Naive thymus-derived CD8-positive, alpha-beta T cell (primary cell): ENCODE measurements at places on chromosomes 7 and 10. TPM values are rescaled to one million over a fixed set of nuclear protein-coding genes. Genes with fewer than 3 reads are reported as not detected.

DNA sequence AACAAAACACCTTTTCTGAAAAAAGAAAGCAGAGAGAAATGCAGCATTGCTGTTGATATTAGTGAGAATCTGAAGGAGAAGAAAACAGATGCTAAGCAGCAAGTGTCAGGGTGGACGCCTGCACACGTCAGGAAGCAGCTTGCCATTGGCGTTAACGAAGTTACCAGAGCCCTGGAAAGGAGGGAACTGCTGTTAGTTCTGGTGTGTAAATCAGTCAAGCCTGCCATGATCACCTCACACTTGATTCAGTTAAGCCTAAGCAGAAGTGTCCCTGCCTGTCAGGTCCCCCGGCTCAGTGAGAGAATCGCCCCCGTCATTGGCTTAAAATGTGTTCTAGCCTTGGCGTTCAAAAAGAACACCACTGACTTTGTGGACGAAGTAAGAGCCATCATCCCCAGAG, 6.4 kb downstream of the RPP38 start:
- no peak for DNase-seq

DNA sequence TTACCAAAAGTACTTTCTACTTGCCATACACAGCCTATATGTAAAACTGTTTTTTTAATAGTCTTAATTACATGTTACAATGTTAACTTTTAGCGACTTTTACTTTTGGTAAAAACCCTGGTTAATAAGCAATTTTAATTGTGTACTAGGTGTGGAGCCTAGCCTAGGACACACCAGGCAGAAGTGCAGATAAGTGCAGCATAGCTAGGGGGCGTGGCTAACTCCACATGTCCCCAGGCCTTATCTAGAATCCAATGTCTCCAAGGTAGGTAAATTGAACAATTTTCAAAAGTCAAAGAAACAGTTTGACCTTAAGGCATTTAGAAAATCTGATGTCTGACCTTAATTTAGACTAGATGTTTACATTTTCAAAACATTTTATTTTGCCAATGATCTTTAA, 858.7 kb downstream of the CCSER2 start:
- no peak for DNase-seq

GRCh38 chr7:108299251-108299973, 156.8 kb downstream of the NRCAM start:
- DNase-seq: no peak

GRCh38 chr7:102191556-102192379, 94.9 kb upstream of the SH2B2 start:
- DNase-seq: no peak

DNA sequence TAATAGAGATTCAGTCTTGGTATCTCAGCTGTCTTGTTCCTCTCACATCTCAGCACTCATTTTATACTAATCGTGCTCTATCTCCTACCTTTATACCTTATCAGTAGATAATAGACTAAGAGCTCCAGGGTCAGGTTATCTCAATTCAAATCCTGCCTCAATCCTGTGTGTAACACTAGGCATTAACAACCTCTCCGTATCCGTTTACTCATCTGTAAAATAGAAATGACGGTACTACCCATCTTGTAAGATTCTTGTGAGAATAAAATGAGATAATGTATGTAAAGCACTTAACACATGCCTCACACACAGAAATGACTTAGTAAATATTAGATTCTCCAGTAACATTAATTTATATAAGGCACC, 622 bp upstream of the P4HA1 start:
- DNase-seq: no peak

DNA sequence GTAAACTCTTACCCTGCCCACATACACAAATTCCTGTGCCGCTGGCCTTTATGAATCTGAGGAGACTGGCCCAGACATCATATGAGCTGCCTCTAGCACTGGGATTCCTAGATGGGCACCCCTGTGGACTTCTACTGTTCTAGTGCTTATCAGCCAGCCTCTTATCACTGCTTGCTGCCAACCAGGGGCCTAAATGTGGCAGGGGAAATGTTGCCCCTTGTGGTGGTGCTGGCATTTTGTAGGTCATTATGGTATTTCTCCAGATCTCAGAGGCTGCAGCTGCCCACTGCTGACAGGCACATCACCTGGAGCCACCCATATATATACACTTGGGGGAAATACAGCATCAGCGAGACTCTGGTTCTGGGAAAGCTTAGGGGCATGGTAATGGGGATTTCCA, 5.4 kb downstream of the SFR1 start:
- DNase-seq: no peak

DNA sequence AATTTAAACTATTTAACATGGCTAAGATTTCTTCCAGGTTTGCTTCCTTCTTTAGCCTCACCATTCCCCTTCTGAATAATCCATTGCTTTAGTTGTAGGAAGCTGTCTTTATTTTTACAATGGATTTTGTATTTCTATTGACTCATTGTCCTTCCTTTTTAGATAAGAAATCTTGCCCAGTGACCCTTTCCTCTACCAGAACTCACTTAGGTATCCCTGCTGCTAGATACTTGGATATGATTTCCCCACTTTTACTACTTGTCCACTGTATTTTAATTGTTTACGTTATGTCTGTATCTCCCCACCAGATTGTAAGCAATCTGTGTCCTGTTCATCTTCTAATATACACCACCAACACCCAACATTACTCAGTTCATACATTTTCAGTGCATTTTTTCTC, 47.7 kb upstream of the MDFIC start:
- no peak for DNase-seq

DNA sequence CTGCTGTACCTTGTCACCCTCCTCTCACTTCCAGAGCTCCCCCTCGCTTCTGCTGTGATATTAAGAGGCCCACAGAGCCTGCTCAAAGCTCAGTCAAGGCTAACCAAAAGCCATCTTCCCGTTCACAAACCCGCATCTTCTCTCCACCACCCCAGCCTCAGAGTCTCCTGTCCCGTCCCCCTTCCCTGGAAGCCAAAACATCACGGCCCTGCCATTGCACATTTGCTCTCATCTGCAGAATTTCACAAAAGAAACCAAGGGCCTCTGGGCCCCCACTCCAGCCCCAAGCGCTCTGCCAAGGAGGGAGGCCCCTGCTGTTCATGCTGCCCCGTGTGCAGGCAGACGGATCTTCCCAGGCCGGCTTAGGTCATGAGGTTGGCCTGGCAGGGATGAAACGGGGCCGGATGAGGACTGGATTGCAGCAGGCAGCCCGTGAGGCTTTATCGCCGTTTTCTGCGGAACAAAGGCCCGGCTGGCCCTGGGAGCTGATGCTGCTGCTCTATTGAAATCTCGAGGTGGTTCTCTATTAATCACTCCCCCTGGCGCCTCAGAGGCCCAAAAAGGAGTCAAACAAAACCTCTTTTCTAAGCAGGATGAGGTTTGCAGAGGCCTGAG, 31.6 kb upstream of the FOXK1 start:
- no peak for DNase-seq

DNA sequence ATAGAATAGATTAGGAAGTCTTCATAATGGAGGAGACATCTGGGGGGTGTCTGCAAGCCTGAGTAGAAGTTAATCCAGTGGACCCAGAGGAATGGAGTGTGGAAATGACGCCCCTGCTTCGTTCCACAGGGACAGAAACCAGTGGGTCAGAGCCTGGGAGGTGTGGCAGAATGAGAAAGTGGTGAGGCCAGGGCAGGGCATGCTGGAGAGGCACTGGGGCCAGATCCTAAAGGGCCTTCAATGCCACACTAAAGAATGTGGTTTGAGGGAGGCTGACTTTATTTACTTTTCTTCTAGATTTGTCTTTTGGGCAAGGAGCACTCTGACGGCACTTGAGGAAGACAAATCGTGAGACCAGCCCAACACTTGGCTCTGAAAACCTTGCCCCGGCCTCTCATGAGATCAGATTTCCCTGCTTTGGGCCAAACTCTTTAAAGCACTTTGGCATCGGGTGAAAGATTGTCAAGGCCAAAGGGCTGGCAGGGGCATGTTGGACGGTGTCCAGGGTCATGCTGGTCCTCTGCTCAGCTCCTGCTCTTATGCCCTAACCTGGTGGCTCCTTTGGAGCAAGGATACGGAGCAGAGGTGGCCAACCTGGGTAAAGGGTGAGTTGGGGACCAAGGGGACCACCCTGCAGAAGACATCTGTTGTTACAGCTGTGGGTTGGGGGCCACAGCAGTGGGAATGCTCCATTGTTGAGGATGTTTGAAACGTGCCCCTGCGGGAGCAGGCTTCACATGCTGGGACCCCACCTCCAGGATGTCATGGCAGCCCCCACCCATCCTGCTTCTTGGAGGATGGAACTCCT, 157.0 kb upstream of the ZMIZ1 start:
- no peak for DNase-seq

- DNase-seq: no peak
Observed at GRCh38 chr7:125529249-125529648, 599.6 kb upstream of the POT1 start.

- DNase-seq: no peak
Observed at GRCh38 chr7:46610746-46611145, 689.7 kb upstream of the IGFBP3 start.

DNA sequence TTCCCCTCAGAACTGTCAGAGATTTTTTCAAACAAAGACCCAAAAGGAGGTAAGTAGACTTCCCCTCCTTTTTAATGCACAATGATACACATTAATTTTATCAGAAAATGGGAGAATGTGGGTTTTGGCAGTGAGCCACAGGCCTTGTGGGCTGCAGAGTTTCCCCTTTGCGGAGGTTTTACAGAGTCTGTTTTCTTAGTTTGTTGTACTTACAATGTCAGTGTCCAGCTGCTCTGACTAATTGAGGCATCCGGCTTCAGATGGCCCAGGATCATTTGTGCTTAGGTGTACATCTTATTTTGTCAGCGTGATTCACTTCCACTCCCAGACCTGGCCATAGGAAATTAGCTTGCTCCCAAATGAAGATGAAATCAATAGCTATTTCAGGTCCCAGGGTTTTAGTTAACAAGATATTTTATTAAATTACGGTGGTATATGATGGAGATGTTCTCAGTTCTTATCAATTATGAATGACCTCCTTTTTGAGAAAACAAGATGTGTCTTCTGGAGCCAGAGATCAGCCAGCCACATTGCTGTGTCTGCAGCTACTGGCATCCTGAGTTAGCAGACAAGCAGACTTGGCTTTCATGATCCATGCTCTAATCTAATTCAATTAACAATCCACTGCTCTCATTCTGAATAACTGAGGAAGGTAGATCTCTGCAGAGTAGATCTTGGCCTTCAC, 1086.6 kb upstream of the SORCS1 start:
- no peak for DNase-seq

- DNase-seq: no peak
Observed at GRCh38 chr7:152366662-152367061, 69.1 kb downstream of the KMT2C start.

- no peak for DNase-seq
Observed at GRCh38 chr10:86363184-86363832, 3.3 kb downstream of the GRID1 start.

- no peak for DNase-seq
Observed at GRCh38 chr7:106583100-106583499, 77.9 kb downstream of the CCDC71L start.

GRCh38 chr10:93061594-93062513, 1.3 kb downstream of the CYP26C1 start:
- DNase-seq: no peak

DNA sequence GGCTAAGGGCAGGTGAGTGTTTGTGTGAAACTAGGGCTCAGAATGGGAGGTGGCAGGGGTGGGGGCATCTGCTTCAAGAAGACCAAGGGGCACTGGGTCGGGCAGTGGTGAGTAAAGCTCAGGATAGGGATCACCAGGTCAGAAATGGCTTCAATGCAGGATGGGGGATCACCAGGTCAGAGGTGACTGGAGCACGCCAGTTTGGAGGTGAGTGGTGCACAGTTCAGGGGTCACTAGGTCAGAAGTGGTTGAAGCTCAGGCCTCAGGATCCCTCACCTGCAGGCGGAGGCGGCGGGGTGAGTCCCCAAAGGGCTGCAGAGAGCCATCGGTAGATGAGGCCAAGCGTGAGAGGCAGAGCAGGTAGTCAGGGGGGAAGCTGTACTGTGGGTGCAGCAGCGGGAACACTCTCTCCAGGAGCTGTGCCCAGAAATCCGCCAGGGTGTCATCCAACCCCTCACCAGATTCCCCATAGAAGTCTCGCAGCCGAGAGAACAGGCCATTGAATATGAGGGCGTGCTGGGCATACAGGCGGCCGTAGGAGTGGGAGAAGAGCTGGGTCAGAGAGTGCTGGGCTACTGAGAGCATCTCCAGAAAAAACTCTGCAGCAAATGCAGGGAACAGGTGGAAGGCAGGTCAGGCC, 1.8 kb downstream of the GPC2 start:
- no peak for DNase-seq

- no peak for DNase-seq
Observed at GRCh38 chr7:45582868-45583277, 8.7 kb downstream of the ADCY1 start.

DNA sequence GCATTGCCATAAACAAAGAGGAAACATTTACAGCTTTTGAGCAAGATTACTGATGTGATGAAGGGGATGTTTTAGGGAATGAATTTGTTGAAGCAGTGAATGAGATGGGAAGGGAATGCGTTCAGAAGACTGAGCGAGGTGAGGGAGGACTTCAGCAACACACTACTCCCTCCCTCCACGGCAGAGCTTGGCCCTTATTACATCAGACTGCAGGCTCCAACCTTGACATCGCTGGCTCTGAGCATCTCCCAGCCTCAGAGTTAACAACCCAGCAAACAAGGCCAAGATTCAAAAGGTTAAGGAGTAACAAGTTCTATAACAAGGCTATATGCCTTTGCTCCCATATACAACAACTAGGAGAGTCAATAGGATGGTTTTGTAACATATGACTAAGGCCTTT, 164.4 kb downstream of the ELMO1 start:
- DNase-seq: no peak

- DNase-seq: no peak
Observed at GRCh38 chr7:30472081-30472783, 6.4 kb downstream of the NOD1 start.

DNA sequence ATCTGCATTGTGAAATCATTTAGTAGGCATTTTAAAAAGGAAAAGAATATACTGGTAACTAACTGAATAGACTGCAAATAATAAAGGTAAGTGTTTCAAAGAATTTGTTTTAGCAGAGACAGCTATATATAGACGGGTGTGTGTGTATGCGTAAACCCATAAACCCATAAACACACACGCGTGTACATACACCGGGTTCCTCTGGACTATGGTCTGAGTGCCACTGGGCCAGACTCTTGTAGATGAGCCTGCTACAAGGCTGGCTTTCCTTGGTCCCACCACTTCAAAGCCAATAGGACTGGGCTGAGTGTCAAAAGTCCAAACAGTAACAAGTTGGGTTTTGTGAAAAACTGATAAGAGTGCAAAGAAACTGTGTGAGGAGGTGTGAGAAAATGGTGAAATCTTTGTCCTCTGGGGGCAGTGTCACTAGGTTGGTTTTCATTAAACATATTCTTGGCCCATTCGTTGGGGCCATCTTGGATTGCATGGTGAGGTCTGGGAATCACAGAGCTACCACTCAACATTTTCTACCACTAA, 39.8 kb downstream of the GNA12 start:
- no peak for DNase-seq

The FGL2 gene
- polyA plus RNA-seq: 0.55 TPM

The PRLHR gene
- polyA plus RNA-seq: not detected

The TMEM273 gene
- polyA plus RNA-seq: 3.5 TPM

The SPAM1 gene
- polyA plus RNA-seq: not detected

The AKR1E2 gene
- polyA plus RNA-seq: 0.67 TPM

The PAX4 gene
- polyA plus RNA-seq: not detected

The TMEM176A gene
- 0.18 TPM for polyA plus RNA-seq

The POM121C gene
- polyA plus RNA-seq: 13.0 TPM

The HIPK2 gene
- 3.1 TPM for polyA plus RNA-seq

The TRIM74 gene
- not detected for polyA plus RNA-seq

The SLC18A3 gene
- polyA plus RNA-seq: not detected

The COL17A1 gene
- polyA plus RNA-seq: not detected

The MYO1G gene
- polyA plus RNA-seq: 60.0 TPM

The TUBAL3 gene
- polyA plus RNA-seq: not detected

The AASS gene
- polyA plus RNA-seq: 1.9 TPM

The PON1 gene
- polyA plus RNA-seq: not detected

The EVX1 gene
- polyA plus RNA-seq: not detected
